IMR-90 (cell line): ENCODE measurements at places on chromosomes 13 and 19. TPM values are rescaled to one million over a fixed set of nuclear protein-coding genes. Genes with fewer than 3 reads are reported as not detected.

Gene ICAM4
- total RNA-seq, result 2.3 and 2.5 TPM in 2 replicates

Gene IZUMO2
- total RNA-seq, result not detected in 2 replicates

Gene SIGLEC5
- not detected in 2 replicates for total RNA-seq

GRCh38 chr13:46012404-46012803 lies 40.1 kb downstream of the ZC3H13 start:
- no peak for DNase-seq

DNA sequence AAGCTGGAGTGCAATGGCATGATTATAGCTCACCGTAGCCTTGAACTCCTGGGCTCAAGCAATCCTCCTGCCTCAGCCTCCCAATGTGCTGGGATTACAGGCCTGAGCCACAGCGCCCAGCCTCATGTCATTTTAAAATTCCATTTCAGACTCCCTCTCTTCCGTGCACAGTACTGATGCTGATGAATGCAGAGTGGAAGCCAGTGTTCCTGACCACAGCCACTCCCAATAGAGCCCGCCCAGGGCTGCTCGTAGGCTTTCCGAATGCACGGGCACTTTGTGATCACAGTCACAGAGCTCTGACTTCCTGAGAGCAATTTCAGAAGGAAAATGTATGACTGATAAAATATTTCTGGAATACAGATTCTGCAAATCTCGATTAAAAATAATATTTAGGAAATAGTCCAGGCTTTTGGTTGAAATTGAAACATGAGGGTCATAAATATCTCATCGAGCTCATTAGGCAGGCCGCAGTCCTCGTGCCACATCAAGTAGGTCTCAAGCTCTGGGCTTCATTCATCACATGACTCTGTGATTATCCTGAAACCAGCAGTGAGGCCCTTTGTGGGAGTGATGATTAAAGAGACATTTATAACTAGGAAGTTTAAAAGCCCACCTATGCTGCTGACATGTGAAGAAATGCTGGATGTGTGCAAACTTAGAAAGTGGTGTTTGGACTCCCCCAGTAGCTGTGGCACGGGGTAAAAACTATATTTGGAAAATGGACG lies 38.9 kb upstream of the AMER2 start:
- DNase-seq, result no peak

DNA sequence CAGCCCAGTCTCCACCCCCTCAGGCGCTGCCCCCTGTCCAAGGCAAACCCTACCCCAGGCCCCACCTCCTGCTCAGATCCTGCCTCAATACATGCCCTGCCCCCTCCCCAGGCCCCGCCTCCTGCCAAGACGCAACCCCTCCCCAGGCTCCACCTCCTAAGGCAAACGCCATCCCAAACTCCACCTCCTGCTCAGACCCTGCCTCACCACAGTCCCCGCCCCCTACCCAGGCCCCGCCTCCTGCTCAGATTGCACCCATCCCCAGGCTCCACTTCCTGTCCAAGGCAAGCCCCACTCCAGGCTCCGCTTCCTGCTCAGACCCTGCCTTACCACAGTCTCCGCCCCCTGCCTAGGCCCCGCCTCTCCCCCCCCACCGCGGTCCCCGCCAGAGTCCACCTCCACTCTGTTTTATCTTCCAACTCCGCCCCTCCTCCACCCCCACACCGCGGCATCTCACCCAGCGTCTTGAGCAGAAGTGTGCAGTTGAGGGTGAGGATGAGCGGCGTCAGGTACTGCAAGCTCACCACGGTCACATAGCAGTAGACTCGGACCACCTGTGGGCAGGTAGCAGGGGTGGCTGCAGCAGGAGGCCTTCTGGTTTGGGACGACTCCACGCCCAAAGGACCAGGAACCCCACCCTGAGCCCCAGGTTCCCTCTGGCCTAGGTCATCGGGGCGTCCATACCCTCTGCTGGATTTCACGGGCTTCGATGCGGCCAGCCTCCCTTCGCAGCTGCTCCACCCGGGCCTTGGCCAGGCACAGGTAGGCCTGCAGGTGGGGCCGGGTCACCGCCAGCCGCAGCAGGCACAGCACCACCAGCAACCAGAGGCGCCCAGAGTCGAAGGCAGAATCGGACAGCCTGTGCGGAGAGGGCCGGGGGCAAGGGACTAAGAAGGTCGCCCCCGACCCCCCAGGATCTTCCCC lies 17.7 kb downstream of the TMEM161A start:
- DNase-seq, result peak; percentile 62

- peak; percentile 34 for DNase-seq
Measured at GRCh38 chr13:40813667-40814454, 24.4 kb downstream of the SLC25A15 start.

GRCh38 chr19:55549500-55550320 lies 4.4 kb upstream of the SBK3 start:
- DNase-seq, result peak; percentile 93

- no peak for DNase-seq
Measured at GRCh38 chr19:39937094-39937720, 2.8 kb upstream of the FCGBP start.
